ENCODE measurements at places on chromosomes 12 and 14.

DNA sequence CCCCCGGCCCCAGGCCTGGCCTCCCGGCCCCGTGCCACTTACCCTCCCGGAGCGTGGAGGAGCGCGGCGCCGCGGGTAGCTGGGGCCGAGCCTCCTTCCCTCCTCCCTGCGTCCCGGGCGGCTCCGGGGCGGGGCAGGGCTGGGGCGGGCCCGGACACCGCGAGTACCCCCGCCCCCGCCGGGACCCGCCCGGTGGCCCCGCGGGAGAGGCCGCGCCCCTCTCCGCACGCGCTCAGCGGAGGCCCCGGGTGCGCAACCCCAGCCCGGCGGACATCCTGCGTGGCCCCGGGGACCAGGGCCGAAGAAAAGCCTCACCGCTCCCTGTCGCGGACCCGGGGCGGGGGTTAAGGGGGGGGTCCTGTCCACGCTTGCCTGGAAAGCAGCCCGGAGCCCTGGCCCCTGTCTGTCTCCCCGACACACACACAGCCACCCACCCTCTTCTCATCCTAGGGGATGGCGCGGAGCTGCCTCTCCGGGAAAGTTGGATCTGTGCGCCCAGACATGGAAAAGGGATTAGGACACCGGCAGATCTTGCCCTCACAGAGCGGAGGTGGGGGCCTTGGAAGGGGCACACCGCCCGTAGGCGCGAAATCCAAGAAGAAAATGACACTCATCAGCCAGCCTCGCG, at the start of gene SYNE3:
Gene SYNE3 (minus strand): TSS at position 97 of the 628 bp plus-strand sequence. CDS start 40,829 bp downstream, outside the sequence.
- DNase-seq = no peak

DNA sequence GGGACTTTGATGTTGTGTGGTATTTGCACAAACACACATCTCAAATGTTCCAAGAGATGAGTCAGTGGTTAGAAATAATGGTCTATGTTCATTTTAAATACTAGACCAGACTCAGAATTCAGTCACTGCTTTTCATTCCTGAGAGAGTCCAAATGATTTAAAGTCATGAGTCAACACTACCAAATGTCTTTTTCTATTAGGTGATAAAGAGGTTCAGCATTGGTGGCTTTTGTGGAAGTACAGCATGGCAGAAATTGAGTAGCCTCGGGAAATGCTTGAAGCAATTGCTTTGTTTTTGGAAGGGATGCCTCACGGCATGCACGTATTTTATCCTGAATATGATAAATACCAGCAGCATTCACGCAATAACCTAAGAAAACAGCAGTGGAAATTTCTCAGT, 115.7 kb downstream of the DIO2 start:
- DNase-seq = no peak

DNA sequence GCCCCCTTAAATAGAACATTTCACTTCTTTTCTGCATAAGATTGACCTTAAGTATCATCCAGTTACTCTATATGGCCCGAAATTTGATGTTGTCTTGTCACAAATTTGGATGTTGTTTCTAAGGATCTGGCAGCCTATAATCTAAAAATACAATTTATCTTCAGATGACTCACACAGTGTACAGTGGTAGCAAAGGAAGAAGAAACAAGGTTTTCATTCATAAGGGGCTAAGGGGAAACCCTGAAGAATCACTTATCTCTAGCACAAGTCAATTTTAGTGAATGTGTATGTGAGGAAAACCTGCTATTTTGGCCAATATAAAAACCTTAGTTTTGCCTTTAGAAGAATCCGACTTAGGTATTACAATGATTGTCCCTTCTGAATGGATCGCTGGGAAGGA, 606.3 kb upstream of the LRFN5 start:
- no peak for DNase-seq

- no peak for DNase-seq
Observed at GRCh38 chr12:105032703-105033357, 46.7 kb downstream of the NOPCHAP1 start.

DNA sequence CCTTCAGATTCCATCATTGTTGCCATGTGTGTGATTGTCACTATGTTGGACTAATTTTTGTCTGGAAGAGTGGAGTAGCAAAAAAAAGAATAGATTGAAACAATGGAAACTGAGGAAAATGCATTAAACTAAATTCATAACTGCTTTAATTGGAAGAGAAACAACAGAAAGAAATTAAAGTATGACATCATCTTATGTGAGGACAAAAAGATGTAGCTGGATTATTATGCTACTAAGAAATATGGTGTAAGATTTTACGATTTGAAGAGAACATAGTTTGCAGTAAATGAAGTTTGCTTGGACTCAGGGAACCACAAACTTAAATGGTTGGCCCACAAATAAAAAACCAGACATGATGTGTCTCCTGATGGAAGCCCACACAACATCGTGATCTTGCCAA, 76.8 kb downstream of the PRKCH start:
- DNase-seq = no peak

DNA sequence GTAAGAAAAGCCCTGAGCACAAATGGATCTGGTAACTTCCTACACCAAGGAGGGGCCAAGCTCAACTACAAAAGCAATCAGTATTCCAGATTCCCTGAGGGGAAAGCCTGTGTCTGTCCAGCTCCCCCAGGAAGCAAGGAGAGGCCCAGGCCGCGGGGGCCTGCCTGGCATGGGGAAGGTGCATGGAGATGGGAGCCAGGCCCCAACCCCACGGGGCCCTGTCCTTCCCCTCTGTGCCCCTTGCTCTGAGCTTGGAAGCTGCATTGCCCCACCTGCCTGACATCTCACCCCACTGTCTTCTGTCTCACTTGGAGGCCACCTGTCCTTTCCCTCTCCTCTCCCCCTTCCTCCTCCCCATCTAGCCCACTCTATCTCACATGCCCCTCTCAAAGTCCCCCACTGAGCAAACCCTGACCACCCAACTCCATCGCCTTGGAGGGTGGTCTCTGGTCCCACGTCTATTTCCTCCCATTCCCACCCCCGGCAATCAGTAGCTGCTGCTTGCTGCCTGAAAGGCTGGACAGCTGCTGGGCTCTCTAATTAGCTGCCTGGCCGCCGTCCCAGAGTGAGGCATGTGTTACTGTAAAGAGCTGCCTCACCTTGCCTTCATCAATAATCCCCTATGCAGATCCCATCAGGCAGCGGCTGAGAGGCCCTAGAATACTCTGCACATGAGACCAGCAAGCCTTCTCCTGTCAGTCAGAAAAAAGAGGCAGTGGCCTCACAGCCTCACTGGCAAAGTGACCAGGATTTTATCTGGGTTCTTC, 3.4 kb upstream of the TMEM229B start:
- DNase-seq = no peak

DNA sequence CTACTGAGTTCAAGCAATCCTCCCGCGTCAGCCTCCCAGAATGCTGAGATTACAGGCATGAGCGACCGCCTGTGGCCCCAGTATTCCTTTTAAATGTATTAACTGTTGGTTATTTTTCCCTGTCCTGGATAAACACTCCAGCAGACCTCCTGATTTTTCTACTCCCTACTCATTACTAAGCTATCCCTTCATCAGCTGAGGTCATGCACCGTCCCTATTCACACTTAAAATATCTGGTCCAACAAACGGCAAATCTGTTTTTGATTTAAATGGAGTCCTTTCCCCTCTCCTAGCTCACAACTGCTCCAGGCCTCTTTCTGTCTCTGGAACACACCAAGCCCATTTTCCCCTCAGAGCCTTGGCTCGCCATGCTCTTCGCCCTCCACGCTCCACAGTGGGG, 1003.3 kb upstream of the TMEM132C start:
- no peak for DNase-seq

DNA sequence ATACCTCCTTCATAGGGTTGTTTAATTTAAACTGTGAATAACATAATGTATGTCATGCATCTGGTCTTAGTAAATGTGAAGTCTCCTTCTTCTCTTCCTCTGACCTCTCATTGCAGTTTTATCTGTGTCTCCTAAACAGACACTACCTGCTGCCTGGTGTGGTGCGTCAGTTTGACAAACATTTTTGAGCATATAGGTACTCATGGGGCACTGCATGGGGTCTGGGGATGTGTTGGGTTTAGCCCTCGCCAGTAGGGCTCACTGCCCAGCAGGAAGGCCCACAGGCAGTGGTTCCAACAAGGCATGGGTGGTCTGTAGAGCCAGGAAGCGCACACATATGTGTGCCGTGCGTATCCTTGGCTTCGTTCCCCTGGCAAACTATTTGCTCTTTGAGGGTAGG, 3.0 kb upstream of the CEBPE start:
- no peak for DNase-seq

- DNase-seq = no peak
Observed at GRCh38 chr12:86572455-86572854, 316.3 kb upstream of the MGAT4C start.

DNA sequence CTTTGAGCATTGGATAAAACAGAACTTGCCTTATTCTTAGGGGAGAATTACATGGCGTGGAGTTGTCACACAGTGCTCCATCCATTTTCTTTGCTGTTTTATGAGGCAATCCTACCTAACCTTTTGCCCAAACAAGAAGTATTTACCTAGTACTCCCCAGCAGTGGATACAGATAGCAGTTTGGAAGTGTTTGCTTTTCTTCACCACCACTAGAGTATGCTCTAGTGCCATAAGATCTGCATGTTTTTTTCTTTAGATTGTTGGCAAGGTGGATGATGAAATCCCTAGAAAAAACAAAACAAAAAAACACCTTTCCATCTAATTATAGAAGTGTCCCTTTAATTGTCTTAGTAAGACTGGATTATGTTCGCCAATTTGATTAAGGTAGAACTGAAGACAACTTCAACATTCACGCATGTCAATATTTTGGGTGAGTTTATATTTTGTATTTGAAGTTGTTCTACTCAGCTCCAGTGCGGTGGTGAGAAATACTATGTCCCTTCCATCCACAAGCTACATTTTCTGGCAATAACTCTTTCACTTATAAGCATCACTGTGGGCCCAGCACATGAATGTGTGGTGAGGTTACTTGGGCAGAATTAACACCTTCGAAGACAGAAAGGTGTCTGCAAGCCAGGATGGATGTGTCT, 23.6 kb upstream of the TMEM260 start:
- DNase-seq = peak; percentile 13

GRCh38 chr12:55320201-55320600, 6.1 kb downstream of the OR6C1 start:
- no peak for DNase-seq

- DNase-seq = no peak
Observed at GRCh38 chr14:77286576-77286975, 15.6 kb upstream of the NGB start.

- no peak for DNase-seq
Observed at GRCh38 chr14:77044783-77045237, 16.3 kb upstream of the IRF2BPL start.

GRCh38 chr14:94036313-94037167, 10.4 kb downstream of the OTUB2 start:
- DNase-seq = peak; percentile 65

DNA sequence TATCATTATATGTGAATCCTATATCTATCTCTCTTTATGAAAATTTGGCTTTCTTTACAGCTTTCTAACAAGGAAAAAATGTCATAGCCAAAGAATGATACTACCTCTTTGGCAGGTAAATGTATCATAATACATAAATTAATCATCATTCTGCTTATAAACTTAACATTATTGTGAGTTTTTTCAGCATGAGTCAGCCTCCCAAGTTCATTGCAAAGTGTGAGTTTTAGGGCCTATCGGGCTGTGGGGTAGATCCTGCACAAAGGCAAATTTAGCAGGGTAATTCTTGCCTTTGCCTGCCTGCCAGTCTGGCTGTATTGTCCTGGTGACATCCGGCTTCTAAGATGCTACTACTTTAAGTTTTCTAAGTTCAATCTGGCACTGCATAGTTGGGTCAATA, 412.6 kb downstream of the MDGA2 start:
- no peak for DNase-seq

DNA sequence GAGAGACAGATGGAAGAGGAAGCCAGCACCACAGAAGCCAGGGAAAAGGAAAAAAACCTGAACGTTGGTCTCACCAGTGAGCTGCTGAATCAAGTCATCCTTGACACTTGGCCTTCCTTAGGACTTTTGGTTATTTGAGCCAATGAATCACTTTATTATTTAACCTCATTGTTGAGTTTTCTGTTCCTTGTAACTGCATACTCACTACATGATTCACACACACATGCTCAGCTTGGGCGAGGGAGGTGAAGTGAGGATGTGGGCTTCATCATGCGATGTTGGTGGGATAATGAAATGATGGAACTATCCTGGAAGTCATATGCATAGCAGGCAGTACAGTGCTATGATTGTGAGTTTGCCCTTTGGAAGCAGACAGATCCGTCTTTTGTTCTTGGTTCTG, 40.6 kb upstream of the RPH3A start:
- no peak for DNase-seq

DNA sequence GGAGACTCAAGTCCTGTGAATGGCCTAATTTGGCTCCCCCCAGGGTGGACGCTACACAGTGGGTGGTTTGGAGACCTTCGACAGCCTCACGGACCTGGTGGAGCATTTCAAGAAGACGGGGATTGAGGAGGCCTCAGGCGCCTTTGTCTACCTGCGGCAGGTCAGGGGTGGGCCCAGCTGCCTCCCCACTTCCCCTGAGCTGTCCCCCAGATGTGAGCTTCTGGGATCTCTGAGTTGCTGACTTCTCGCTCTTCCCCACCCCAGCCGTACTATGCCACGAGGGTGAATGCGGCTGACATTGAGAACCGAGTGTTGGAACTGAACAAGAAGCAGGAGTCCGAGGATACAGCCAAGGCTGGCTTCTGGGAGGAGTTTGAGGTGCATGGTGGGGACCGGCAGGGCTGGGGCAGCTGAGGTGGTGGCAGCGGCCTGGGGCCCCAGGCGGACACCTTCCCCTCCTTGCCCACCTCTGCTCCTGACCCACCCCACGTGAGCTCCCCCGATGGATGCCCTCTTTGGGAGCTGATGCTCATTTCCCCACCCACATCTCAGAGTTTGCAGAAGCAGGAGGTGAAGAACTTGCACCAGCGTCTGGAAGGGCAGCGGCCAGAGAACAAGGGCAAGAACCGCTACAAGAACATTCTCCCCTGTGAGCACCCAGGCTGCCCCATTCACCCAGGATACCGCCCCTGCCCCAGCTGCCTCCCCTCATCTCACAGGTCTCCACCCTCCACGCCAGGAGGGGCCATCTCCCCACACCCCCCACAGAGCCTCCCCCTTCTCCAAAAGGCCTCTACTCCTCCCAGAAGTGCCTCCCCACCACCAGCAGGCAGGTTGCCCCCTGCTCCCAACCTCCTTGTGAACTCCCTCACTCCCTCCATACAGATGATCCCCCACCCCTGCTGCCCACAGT, 4.2 kb downstream of the PTPN6 start:
- DNase-seq = no peak

GRCh38 chr12:54954801-54955200, 29.8 kb downstream of the TESPA1 start:
- no peak for DNase-seq

GRCh38 chr14:58844544-58844943, 206.8 kb downstream of the DACT1 start:
- no peak for DNase-seq

GRCh38 chr14:54902521-54903420, at the start of gene GCH1:
GCH1 (minus strand) TSS chr14:54902826; CDS start chr14:54902663, 163 bp downstream.
- DNase-seq = peak; percentile 33

GRCh38 chr12:75779891-75780496, 251.6 kb downstream of the PHLDA1 start:
- DNase-seq = no peak

- no peak for DNase-seq
Observed at GRCh38 chr14:91961297-91962220, 14.1 kb upstream of the FBLN5 start.
